ENCODE measurements at places on chromosomes 7 and 10.

DNA sequence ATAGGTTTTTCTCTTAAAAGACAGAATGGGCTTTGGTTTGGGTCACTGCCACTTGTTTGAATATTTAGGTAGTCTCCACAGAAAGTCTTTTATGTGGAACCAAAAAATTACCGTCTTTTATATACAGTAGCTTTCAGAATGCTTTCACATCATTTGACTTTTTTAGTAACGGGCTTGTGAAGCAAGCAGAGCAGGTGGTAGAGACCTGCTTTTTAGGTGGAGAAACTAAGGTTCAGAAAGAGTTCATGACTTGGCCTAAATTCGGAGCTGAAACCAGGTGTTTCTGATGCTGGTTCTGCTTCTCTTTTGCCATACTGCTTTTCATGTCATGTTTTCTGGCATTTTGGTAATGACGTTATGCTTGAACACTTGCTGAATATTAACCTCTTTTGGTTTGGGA, 36.3 kb downstream of the GARS1 start:
- no peak for DNase-seq

GRCh38 chr7:136018104-136018503, 40.9 kb upstream of the MTPN start:
- no peak for DNase-seq

GRCh38 chr7:13411636-13412035, 577.8 kb downstream of the ETV1 start:
- DNase-seq: no peak

DNA sequence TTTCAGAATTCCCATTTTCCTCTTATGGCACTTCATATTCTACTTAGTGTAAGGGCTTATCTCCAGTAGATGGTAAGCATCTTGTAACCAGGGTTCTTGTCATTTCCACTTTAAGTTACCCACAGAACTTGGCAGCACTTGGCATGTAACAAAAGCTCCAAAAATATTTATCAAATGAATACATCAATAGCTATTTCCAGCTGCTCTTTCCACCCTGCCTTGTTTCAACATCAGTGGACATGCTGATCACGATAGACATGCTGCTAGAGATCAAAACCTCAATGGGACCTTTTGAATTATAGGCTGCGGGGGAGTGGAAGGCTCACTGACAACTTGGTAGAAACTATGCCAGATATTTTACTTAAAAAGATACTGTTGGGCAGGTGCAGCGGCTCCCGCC, 32.9 kb downstream of the HOXA1 start:
- no peak for DNase-seq

DNA sequence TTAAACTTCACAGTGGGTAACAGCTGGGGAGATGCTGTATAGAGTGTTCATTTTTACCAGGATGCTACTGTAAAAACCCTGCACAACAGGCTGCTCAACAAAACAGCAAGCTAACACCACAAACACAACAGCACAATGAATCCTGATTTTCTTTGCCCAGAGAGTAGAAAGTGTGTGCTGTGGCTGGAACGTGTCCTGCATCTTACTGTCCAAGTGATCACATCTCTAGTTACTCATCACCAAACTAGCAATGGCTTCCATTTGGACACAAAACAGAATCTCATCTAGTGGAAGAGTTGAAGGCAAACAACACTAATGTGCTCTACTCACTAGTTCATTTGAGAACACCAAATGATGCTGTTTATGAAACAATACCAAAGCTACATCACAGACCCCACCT, 121.2 kb downstream of the SLC25A13 start:
- no peak for DNase-seq

DNA sequence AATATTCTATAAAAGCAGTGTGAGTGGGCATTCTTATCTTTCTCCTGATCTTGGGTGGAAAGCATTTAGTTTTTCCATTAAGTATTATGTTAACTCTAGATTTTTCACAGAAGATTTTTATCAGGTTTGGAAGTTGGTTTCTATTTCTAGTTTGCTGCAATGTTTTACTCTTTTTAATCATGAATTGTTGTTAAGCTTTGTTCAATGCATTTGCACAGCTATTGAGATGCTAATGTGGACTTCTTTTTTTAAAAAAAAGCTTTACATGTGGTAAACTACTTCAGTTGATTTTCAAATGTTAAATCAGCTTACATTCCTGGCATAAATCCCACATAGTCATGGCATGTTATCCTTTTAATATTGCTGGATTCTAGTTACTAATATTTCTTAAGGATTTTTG, 363.6 kb upstream of the NRP1 start:
- DNase-seq: no peak

- DNase-seq: no peak
Observed at GRCh38 chr10:8360814-8361509, 306.5 kb downstream of the GATA3 start.

DNA sequence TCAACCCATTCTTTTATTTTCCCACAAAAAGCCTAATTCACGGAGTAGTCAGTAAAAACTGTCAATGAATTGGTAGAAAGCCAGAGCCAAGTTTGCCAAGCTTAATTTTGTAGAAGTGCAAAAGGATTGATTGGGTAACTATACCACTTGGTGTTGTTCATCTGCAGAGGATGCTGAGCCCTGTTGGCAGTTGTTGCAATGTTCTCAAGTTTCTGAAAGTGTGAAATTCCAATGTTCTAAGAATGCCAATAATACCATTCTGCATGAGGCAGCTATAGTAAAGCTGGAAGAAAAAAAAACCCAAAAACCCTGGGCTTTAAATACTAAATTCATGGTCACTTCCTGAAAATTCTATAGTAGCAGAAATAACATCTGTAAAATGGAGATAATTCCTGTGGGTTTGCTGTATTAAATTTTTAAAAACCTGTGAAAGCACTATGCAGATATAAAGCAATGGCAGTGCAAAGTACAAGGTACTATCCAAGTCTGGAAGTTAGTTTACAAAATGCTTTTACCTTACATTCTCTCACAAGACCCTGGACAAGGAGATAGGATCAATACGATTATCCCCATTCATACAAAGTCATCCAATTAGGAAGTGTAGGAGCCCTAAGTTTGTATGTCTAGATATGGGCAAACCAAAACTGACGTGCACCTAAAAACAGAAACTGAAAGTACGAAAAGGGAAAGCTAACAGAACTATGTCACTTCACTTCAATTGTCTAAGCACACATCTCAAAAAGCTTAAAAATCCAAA, 6.0 kb upstream of the PON1 start:
- peak; percentile 36 for DNase-seq

DNA sequence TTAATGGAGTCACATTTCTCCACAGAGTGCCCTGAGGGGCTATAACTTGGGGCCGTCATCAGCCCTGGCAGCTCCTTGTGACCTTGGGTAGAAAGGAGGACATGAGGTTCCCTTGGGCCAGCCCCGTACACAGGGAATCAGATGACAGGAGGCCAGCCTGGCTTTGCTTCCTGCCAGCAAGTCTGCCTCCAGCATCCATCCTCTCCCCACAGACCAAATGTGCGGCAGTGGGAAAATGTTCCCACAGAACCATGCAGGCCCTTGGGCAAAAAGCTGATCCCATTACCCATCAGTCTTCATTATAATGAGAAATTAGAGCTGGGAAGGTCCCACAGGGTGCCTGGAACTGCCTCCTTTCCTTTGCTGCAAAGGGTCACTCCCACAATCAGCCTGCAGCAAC, 908.3 kb downstream of the GRID1 start:
- DNase-seq: no peak

GRCh38 chr7:32462977-32463376, 27.2 kb downstream of the LSM5 start:
- no peak for DNase-seq

DNA sequence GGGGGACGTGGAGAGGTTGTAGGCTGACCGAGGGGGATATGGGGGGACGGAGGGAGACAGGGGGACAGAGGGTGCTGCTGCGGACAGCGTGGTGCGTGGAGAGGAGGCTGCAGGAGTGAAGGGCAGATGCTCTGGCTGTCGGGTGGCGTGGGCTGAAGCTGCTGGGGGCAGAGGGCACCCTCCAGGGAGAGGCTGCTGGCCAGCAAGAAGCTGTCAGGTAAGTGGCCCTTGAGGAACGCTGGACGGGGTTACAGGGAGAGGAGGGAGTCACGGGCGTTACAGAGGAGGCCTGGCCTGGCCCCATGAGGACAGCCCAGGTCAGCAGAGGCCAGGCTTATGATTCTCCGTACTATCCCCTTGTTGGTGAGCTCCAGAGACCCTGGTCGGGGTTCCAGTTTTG, 27.1 kb downstream of the YKT6 start:
- no peak for DNase-seq

- DNase-seq: no peak
Observed at GRCh38 chr10:66627156-66627555, 298.7 kb upstream of the LRRTM3 start.

DNA sequence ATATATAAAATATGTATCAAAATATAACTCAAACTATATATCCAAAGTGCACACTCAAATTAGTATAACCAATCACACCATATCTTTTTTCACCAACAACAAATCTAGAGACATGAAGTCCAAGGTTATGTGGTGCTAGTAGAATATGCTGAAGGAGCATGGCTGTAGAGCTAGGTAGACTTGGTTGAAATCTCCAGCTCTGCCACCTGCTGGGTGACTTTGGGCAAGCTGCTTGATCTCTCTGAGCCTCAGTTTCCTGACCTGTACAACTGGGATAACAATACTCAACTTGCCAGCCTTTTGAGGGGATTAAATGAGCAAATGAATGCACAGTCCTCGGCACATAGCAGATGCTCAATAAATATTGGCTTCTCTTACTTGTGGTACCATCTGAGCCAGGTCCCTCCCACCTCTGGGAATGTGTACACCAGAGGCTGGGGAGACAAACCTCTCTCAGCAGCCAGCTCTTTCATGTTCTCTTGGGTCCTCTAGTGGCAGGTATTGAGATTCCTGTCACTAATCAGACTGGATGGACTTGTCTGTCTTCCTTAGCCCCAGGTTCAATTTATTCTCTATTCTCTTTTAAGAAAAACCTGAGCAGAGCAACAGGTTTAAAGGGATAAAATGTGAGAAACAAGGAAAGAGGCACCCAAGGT, 94.3 kb upstream of the PDE1C start:
- DNase-seq: no peak

DNA sequence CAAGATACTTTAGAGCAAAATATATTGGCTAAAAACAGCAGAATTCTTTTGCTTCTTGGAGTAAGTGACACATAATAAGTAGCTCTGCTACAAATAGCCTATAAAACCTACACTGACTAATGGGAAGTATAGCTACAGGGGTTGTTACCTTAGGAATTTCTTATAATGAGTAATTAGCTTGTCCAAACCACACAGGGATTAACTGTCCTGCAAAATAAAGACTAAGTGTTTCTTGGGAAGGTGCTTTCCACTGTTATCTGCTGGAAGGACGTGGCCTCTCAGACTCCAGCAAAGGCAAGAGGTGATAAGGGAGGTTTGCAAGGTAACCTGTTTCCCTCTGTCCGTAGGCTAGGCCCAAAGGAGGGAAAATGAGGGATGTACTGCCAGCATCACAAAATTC, 302.4 kb downstream of the DOCK4 start:
- no peak for DNase-seq

DNA sequence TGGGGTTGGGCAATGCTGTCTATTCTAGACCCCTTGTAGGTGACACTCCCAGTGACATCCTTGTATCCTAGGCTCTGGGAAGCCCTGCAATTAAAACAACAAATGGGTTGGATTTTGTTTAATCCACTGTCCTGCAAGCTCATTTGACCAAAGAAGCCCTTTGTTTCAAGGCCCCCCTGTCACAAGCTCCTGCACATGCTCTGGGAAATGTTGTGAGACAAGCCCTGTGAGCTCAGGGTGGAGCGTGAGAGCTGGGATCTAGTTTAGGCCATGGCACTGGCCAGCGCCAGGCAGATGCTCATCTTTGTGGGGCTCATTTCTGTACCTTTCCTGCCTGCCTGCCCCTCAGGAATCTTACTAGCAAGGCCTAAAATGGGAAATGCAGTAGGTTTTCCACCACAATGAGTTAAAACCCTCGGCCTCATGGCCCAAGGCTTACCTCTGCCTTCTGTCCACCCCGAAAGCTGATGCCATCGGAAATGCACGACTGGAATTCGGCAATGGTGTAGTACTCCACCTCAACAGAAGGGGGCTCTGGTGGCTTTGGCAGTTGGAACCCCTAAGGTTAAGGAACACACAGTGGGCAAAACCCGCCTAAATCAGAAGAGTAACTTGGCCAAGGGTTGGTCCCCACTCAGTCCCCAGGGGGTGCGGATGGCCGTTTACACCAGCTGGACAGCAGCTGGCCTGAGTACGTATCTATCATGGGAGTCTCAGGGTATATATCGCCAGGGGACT, 112.0 kb downstream of the NEURL1 start:
- peak; percentile 50 for DNase-seq

- DNase-seq: no peak
Observed at GRCh38 chr10:13272164-13272571, 27.7 kb downstream of the PHYH start.

All from CD4-positive, alpha-beta T cell treated with Interleukin-12 subunit alpha and Interleukin-12 subunit beta, for 1 hour (primary cell).